ENCODE measurements at places on chromosomes 16 and 17.
A peak's percentile ranks its signal among the peaks of the same experiment; 100 is the strongest.

GRCh38 chr17:48001197-48001596 lies 30.3 kb downstream of the CDK5RAP3 start:
- DNase-seq: no peak

- peak; percentile 52 for DNase-seq
These were observed 13.6 kb downstream of the CEP20 start for GRCh38 chr16:15874745-15875314.

- no peak for DNase-seq
These were observed 50.9 kb downstream of the IL21R start for GRCh38 chr16:27452569-27453493.

DNA sequence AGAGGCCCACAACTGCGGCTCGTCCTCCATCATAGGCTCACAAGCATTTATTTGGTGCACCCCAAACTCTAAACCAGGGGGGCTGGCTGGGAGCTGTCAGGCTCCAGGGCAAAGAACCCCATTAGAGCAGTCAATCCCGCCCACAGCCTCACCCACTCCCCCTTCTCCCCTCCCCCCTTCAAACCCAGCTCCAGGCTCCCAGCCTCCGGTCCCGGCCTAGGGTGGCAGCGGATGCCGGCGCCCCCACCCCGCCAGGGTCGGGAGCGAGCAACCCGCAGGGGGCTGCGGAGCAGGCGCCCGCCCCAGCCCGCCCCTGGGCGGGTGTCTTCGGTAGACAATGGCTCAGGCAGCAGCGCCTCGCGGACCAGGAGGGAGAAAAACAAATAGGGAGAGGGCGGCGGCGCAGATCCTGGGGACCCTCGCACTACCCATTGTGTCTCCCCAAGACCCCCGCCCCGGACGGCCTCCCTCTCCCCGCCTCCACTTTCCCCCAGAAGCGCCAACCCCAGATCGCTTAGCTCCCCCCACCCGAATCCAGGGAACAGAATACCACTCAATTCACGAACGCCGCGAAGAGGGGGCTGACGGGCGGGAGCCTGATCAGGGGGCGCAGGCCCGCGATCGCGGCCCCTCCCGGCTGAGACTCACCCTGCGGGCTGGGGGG lies 572 bp downstream of the FAM171A2 start:
- peak; percentile 69 for DNase-seq

GRCh38 chr17:27840688-27841087 lies 40.4 kb upstream of the NOS2 start:
- no peak for DNase-seq

- no peak for DNase-seq
These were observed 709 bp downstream of the RAB34 start for GRCh38 chr17:28716740-28717577.

GRCh38 chr17:71104225-71104624 lies 934.9 kb downstream of the KCNJ2 start:
- DNase-seq: no peak

DNA sequence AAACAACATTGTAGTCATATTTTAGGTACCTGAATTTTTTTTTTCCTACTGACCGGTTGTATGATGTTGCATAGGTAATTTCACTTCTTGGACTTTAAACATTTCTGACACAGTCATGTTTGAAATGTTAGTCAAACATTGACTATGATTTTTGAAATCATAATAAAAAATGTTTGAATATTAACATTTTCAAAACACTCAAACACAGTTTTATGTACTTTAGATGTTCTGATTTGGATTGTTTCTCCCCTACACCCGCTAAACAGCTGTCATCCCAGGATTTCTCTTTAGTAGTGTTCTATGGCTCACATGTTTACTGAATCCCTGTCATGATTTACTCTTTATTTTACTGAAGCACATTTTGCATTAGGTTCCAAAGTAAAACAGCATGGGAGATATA lies 102.9 kb upstream of the NPEPPS start:
- DNase-seq: no peak

DNA sequence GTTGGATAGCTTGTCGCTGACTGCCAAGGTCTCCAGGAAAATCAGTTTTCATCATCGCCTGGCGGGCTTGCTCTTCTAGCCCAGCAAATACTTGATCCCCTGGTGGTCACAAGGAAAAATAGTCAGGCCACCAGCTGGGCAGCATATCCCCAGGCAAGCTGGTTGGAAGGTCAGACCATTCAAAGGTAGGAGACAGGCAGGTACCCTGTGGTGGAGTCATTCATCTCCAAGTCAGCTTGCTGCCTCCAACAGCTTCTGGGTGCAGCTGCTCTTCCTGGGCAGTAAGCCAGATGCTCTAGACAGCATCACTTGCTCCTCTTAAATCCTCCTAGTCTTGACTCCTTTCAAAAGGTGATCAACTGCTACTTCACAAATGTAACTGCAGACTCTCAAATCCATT lies 16.0 kb downstream of the ZNF821 start:
- DNase-seq: peak; percentile 95

DNA sequence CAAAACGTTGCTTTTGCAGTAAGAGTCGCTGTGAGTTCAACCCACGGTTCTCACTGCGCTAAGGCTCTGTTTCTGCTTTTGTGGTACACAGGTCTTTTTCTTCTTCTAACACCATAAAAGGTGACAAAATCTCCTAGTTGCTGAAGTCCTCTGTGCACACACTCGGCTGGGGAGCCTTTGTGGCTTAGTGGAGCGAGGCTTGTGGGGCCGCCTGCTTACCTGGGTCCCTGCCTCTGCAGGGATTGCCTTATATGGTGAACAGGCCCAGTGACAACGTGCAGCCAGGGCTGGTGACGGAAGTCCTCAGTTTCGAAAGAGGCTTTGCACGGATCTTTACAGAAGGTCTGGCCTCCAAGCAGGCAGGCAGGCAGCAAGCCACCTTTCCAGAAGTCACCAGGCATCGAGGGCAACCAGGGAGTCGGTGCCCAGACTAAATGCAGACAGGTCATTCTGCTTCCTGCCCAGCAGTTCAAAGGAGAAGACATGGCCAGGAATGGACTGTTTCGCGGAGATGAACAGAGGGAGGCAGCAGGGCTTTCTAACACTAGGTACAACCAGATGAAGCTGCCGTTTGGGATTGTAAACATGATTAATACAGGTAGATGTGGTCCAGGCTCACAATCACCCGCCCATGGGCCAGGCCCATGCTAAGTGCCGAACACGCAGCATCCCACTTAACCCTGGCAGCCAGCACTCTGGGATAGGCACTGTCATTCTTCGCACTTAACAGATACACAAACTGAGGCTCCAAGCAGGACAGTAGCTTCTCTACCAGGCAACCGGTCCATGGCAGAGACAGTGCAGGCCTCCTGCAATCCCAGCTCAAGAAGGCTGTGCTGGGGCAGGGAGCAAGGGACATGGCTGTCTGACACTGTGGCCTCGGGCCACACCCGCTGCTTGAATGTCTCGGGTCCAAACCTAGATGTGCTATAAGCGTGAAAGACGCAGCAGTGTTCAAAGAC lies 10.7 kb upstream of the MEAK7 start:
- no peak for DNase-seq

GRCh38 chr17:15440347-15440746 lies 27.1 kb downstream of the CDRT4 start:
- DNase-seq: no peak

All from NCI-H146 (cell line).